Activated CD8-positive, alpha-beta memory T cell treated with anti-CD3 and anti-CD28 coated beads for 1 hour (primary cell): ENCODE measurements at places on chromosomes 4 and X.

- DNase-seq, result no peak
Observed at GRCh38 chr4:85864259-85865205, 389.6 kb downstream of the ARHGAP24 start.

DNA sequence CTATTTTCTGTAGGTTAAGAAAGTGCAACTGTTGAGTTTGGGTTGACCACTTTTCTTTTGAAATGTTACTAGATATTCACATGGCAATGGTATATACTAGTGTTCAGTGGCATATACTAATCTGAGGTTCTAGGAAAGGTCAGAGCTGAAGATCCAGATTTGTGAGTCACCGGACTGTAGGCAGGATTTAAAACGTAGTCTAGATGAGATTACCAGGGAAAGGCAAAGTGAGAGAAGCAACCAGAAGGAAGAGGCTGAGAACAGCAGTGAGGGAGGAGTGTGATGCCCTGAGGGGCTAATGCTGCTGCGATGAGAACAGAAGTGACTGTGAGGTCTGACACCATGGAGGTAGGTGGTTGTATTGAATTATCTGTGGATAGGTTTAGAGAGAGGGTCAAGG lies 9.7 kb upstream of the PLA2G12A start:
- DNase-seq, result no peak

- no peak for DNase-seq
Observed at GRCh38 chrX:85017721-85018120, 14.0 kb downstream of the APOOL start.

GRCh38 chr4:142660728-142661127 lies 185.4 kb downstream of the INPP4B start:
- DNase-seq, result no peak

DNA sequence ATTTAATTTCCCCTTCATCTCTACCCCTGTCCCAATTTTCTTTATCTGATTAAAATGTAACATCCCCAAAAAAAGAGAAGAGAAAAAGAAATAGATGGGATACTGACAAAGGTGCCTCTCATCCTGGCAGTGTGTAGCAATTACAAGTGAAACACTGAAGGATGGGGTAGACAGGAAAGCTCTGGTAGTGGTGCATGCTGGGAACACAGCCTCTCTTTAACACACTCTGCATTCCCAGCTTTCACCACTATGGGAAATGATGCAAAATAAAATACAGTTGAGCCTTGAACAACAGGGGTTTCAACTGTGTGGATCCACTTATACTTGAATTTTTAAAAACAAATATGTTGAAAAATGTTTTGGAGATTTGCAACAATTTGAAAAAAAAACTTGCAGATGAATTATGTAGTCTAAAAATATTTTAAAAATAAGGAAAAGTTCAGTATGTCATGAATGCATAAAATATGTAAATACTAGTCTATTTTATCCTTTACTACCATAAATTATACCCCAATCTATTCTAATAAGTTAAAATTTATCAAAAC lies 239.2 kb upstream of the DDX53 start:
- DNase-seq, result no peak

- no peak for DNase-seq
Observed at GRCh38 chrX:16610121-16610621, 39.8 kb upstream of the S100G start.

DNA sequence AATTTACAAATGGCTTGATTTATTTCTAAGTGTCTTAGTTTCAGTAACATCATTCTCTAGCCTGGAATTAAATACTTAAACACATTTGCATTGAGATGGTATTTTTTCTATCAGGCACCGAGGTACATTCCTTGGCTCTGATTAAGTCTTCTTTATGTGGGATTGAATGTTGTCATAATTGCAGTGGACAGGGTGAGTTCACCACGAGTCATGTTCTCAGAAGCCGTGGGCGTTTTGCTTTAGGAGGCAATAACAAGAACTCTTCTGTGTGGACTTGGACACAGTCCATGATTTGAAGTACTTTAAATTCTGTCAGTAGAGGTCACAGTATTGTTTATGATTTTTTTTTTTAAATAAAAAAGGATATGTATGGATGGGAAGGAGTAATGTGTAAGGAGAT lies 57.1 kb upstream of the EFHC2 start:
- DNase-seq, result no peak

DNA sequence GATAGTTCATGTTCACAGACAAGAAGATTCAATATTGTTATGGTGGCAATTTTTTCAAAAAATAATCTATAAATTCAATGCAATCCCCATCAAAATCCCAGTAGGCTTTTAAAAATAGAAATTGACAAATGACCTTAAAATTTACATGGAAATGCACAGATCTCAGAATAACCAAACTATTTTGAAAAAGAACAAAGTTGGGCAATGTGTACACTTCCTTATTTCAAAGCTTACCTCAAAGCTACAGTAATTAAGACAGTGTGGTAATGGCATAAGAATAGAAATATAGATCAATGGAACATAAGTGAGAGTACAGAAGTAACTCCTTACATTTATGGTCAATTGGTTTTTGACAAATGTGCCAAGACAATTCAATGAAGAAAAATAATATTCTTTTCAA lies 39.0 kb downstream of the FRMD7 start:
- no peak for DNase-seq

DNA sequence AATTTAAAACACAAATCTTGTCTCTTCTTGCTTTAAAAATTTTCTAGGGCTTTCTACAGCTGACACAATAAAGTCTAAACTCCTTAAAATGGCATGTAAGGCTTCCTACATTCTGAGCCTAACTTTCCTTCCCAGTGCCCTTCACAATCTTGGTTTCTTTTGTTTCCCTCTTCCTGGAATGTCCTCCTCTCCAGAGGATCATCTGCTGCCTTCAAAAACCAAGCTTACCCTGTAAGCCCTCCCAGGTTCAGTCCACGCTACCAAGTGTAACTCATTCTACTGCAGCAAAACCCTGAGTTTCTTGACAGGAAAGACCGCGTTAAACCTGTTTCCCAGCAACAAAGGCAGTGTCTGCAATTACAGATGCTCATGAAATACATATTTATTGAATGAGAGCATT lies 91.3 kb downstream of the SHISA3 start:
- no peak for DNase-seq

- no peak for DNase-seq
Observed at GRCh38 chr4:73735231-73735630, 5.1 kb upstream of the CXCL8 start.

- DNase-seq, result no peak
Observed at GRCh38 chr4:145287351-145287750, 107.0 kb upstream of the OTUD4 start.

GRCh38 chr4:184550476-184550875 lies 76.1 kb upstream of the IRF2 start:
- DNase-seq, result no peak

DNA sequence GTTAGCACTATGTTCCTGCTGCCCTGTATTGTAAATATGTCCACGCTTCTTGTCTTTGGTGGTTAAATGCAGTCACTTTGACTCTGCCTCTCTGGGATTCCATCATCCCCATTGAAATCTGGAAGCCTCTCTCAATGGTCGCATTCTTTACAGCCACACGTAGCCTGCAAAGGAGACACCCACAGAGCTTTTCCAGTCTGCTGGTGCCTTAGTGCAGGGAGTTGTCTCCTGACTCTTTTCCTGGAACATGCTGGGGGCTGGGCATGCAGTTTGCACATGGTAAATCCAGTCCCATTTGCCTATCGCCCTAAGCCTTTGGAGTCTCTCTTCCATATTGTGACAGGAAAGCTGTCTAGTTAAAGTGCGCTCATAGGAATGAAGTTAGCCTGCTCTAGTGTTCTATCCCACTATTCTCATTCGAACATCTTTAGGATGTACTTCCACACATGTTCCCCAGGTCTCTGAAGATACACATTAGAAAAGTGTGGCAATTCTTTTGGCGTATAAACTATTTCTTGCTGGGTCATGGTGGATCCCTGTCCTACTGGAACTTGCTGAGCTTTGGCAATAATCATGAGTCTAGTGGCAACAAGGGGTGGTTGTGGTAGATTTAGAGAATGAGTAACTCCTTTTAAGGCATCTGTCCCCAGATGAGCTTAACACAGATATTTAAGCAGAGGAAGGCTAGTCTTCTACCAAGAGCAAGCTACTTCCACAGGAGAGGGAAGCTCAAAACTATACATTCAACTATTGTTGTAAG lies 33.7 kb downstream of the COQ2 start:
- no peak for DNase-seq

DNA sequence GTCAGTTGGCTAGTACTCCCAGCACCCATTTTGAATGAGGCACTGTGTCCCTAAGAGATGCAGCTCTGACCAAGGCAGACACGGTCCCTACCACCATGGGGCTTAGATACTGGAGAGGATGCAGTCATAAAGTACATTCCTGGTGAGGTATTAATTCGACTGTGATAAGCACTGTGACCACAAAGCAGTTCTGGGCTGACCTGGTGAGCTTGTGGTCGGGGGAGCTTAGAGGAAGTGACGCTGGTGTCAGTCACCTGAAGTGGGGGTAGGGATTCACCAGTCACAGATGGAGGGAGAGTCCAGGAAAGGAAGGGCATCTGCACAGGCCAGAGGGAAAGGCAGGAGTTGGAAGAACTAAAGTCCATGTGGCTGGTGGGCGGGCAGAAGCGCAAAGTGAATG lies 15.8 kb upstream of the CLTRN start:
- no peak for DNase-seq

DNA sequence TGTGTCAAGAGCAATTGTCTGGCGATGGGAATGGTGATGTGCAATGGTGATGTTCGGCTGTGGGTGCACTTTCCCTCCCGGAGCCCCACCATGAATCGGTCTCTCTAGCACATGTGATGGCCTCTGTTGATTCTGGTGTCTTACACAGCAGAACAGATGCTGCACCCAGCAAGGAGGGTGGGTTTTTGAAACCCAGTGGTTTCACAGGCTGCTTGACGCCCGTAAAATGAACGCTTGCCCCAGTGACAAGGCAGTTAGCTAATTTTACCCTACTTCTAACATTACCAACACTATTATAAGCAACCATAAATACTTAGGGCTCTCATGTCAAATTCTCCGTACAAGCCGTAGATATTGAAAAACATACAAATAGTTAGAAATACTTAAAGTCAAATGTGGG lies 5.9 kb upstream of the ANOS1 start:
- DNase-seq, result no peak

DNA sequence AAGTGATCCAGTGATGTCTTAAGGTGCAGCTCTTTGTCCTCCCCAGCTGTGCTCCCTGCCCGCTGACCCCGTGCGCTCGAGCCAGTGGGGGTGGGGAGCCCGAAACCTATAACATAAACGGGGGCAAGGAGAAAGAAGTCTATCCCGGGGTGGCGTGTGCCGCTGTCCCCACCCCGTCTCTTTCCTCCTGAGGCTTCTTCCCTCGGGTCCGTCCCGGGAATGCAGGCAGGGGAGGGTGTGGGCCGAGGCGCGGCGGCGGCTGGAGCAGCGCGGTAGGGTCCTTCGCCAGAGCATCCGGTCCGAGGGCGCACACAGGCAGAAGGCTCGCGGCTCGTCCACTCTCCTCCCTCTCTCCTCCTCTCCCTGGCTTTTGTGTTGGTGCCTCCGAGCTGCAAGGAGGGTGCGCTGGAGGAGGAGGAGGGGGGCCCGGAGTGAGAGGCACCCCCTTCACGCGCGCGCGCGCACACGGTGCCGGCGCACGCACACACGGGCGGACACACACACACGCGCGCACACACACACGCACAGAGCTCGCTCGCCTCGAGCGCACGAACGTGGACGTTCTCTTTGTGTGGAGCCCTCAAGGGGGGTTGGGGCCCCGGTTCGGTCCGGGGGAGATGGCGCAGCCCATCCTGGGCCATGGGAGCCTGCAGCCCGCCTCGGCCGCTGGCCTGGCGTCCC lies at the start of gene RAB33A:
RAB33A (plus strand) TSS at position 517 of the 681 bp plus-strand sequence; CDS start at position 618, 101 bp downstream.
- peak; percentile 19 for DNase-seq

DNA sequence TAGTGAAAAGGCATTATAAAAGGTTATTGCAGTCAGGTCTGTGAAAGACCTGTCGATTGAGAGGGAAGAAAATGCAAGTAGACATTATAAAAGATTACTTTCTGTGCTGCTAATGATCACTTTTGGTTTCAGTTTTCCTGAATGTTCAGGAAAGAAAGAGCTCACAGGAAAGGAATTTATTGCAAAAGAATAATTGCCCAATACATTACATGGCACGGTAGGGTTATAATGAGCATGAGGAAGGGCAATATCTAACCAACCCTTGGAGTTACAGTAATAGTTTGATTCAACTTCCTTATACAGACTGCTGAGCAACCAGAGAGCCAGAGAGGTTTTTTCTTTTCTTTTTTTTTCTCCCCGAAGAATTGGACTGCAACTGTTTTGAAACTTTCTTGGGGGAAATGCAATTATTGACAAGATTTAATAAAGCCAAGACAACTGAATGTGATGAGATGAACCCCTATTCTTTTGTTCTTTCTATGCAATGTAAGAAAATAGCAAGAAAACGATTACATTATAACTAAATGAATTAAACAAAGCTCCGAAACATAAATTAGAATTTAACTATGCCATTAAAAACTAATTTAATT lies 247.0 kb downstream of the C4orf33 start:
- DNase-seq, result no peak

- no peak for DNase-seq
Observed at GRCh38 chrX:93428497-93428896, 244.9 kb downstream of the NAP1L3 start.

DNA sequence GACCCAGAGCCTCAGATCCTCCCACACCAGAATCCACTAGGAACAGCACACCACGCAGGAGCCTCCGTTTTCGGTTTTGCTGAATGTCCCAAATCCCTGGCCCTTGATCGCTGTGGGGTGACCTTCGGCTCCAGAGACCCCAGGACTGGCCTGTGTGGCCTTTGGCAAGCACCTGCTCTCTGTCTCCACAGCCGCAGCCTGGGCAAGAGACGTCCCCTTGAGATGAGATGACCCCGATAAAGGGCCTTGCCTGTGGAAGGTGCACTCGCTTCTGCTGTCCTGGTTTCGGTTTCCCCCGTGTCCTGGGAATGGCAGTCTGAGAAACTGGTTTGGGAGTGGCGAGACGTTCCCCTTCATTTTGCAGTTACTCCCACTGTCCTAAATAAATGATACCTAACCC lies 9.6 kb downstream of the PSAPL1 start:
- no peak for DNase-seq

DNA sequence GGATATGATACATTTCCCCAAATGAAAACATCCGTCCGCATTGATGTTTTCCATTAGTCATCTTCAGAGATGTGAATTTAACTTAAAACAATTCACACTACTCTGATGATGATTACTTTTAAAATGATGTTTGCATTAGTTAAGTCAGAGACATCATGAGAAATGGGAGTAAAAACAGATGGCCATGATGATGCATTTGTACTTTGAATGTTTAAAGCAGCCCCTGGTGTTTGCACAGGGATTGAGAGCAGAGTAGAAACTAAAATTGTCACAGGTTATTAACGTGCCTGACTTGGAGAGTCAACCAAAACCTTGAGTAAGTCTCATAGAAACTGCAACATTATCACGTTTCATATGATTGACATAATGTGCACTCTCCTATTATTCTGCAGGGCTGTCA lies 117.2 kb downstream of the CFAP299 start:
- no peak for DNase-seq
